ENCODE measurements at places on chromosomes 16 and 17.
A peak's percentile ranks its signal among the peaks of the same experiment; 100 is the strongest.

- no peak for DNase-seq
Observed at GRCh38 chr17:1413281-1413791, 13.3 kb upstream of the YWHAE start.

- no peak for DNase-seq
Observed at GRCh38 chr16:83273504-83274173, 534.1 kb upstream of the HSBP1 start.

DNA sequence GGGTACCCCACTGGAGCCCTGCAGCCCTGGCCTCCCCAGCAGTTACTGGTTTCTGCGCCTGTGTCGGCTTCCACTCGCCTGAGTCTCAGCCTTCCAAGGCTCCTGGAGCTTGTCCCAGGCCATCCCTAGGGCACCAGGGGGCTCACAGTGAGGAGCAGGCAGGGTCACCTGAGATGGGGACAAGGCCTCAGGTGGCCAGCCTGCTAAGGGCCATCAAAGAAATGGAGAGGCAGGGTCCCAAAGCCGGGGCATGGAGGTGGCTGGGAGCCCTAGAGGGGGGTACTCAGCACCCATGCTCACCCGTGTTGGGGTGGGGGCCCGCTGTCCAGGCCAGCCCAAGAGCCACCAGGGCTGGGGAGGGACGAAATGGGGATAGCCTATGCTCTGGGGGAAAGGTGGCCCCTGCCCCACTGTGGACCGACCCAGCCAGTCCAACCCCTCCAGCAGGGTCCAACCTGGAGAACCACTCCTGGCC, 1.3 kb downstream of the FASN start:
- DNase-seq: no peak

- no peak for DNase-seq
Observed at GRCh38 chr16:30604316-30604947, 5.8 kb downstream of the ZNF689 start.

DNA sequence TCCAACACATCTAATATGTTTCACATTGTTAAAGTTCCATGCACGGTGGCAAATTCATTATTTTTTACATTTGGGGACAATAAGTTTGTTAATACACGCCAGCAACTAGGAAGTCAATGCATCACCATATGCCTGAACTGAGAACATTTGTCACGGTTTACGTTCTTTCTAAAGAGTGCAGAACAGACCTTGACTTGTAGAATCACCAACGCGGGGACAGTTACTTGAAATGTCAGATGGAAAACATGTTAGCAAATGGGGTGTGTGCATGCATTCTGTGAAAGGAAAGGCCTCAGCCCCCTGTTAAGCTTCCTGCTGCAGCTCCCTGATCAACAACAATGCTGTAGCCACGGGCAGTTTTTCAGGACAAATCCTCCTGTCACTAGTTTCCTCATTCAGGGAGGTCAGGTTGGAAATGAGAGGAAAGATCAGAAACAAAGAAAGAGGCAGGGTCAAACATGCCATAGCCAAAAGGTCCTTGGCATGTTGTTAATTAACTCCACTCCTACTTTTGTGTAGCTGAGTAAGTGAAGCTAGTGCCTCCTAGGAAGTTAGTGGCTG, 18.4 kb downstream of the SMIM36 start:
- no peak for DNase-seq

DNA sequence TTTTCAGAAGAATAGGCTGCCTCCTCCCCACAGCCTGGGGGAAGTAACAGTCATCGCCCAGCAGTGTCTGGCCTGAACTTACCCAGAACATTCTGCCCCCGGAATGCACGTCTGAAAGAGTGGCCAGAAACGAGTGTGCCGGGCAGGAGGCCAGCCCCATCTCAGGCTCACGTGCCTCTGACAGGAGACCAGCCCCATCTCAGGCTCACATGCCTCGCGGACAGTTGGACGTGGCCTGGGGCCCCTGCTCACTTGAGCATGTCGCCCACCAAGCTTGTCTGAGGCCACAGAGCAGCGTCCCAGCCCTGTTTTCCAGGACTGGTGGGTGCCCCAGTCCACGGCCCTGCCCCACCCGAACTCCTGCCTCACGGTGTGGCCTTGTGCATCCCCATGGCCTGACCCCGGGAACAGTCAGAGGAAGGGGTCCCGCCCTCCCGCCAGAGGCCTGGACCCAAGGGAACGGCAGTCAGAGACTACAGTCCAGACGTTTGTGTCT, 16.3 kb upstream of the CDH15 start:
- DNase-seq: no peak

DNA sequence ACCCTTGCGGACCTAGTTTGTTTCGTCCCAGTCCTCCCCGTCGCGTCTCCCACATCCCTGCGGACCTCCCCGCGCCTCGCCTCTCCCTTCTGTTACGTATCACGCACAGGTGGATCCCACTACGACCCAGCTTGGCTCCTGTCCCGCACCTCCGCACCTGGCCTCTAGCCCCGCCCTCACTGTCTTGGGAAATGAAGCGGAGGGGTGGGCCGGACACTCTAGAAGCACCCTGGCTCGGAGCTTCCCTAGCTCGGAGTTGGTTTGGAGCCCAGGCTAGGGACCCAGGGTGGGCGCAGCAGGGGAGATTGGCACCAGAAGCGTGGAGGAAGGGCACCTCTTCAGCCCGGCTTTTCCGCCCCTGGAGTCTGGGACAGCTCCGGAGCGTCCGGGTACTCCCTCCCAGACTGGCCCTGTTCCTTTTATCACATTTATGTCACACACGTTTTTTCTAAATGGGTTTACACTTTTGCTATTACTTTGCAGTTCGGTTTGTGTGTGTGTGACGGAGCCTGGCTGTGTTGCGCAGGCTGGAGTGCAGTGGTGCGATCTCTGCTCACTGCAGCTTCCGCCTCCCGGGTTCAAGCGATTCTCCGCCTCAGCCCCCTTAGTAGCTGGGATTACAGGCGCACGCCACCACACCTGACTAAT, 1.4 kb upstream of the CEMP1 start:
- peak; percentile 77 for DNase-seq

DNA sequence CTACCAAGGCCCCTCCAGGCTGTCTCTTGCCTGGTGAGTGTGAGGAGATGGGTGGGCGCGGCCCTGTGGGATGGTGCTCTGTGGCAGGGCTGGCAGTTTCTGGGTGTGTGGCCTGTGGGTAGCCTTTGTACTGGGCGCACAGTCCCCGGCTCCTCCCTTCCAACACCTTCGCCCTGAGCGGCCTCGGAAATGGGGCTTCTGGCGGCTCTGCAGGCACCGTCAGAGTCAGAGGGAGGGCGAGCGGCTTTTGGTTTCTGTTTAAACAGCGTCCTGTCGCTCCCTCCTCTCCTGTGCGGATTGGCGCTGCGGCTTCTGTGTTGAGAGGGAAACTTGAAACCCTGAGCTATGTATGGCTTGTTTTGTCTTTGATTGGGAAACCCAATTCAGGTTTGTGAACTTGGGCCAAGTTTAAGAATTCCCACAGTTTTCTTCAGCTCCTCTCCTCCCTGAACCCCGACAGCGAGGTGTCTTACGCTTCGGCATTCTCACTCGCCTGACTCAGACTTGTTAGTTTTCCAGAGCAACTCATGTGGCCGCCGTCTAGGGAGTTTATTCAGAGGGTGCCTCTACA, 8.3 kb upstream of the ZNF750 start:
- no peak for DNase-seq

DNA sequence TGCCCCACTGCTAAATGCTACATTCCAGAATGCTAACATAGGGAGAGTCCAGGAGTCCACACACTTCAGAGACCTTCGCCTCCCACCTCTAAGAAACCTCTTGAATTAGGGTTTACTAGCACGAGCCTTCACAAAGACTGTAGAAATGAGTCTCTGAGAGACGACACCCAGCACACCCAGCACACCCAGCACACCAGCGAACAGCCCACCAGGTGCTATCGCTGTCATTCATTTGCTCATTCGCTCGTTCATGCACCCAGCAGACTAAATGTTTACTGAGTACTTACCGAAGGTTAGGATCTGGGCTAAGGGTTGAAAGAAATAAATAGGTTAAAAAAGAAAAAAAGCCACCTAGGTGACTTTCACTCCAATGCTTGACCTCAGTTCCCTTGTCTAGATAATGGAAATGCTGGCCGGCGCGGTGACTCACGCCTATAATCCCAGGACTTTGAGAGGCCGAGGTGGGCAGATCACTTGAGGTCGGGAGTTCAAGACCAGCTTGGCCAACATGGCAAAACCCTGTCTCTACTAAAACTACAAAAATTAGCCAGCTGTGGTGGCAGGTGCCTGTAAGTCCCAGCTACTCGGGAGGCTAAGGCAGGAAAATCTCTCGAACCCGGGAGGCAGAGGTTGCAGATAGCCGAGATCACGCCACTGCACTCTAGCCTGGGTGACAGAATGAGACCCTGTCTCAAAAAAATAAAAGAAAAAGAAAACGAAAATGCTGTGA, 100.8 kb downstream of the ADCY9 start:
- DNase-seq: no peak

DNA sequence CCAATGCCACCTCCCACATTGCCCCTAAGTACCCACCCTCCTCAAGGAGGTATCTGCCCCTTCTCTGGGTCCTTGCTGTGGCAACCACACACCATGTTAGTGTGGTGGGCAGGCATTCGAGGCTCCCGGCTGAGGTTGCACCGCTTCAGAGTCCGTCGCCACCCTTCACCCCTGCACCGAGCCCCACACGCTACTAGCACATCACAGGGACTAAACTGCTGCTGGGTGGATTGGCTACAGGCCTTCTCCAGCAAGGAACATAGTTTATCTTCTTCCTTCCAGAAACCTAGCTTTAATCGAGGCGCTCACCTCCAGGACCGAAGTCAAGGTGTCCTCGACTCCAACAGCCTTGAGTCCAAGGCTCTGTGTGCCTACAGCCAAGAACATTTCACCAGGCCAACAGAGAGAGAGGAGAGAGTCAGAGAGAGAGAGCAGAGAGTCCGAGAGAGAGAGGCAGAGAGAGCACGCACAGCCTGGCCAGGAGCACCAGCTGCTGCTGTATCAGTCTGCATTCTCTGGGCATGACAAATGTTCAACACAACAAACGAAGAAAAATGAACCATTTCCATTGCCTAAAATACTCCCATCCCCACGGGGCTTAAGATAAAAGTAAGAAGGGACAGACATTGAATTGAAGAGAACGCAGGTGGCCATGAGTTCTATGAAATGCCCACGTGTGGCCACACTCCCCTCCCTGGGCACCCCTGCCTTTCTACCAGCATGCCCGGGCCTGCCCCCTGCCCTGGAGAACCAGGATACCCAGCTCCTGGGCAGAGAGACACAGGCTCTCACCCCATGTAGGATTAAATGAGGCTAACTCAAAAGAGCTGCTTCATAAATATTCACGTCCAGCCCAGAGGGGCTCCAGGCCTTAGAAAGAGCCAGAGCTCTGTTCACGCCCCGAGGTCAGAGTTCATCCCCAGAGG, 94.9 kb downstream of the RBFOX3 start:
- DNase-seq: no peak

- DNase-seq: no peak
Observed at GRCh38 chr16:13231365-13231764, 330.0 kb downstream of the SHISA9 start.

DNA sequence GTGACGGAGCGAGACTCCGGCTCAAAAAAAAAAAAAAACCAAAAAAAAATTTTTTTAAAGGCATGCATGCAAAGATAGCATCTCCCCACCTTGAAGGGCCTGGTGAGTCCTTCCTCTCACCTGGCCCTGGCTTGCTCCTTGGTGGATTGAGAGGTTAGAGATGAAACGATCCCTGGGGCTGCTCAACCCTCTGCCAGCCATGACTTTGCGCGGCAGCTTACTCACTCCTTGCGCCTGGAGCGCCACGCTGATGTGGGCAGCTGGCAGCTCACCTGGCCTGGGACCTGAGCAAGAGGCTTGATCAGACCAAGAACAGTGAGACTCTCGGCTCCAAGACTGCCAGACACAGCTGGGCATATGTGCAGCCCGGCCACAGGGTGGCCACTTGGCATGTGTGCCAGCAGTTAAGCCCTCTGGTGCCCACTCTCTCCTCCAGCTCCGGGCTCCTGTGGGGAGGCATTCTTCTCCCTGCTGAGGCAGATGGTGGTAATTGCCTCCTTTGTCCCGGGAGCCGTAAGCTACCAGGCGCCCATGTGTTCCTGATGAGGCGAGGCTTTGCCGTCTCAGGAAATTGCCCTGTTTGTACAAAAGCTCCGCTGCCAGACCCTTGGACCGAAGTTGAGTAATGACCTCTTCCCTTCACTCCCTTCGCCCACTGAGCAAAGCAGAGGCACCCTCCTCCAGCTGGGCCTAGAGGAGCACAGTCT, 5.1 kb upstream of the EVPL start:
- no peak for DNase-seq

DNA sequence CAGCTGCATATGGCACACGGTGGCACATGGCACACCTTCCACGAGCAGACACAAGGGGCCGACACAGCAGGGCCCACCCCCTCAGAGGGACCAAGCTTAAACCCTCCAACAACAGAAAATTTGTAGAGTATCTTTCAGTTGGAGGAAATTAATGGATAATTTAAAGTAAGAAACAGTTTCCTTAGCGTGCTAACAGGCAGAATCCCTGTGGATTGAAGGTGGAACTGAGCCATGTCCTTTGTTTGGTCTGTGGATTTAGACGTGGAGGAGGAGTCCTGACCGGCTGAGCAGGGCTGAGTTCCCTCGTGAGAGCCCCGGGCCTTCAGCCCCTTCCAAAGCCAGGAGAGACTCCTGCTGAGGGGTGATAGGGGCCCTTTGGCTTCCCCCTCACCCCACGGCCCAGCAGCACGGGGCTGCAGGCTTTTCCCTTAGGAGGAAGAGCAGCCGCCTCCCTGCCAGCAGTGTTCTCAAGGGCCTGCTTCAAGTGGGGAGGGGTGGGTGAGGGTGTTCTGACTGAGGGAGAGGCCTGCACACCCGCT, 1.4 kb upstream of the CYB561 start:
- DNase-seq: no peak

DNA sequence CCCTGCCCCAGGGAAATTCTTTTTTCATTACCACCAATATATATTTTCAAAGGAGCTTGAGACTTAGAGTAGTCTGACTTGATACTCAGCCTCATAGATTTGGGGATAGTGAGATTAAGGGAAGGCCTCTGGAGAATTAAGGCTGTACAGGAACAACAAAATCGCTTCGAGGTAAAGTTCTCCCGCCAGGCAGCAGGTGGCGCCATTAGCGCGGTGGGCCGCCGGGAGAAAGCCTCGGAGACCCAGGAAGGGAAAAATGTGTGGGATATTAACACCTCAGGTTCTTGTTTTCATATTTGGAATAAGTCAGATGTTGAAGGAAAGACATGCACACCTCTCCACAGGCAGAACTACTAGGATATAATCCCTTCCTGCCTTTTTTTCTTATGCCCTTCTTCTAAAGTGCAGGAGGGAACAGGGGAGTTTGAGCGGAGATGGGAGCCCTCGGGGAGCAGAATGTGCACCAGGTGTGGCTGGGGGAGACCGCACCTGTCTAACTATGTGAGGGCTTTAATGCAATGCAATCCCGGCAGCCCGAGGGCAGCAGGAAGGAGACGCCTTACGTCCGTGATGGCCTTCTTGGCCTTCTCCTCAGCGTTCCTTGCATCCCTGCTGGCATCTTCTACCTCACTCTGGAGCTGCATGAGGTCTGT, 25.9 kb downstream of the MYH3 start:
- DNase-seq: no peak

Data from naive B cell (primary cell).